ENCODE measurements at places on chromosomes 13 and 19.

DNA sequence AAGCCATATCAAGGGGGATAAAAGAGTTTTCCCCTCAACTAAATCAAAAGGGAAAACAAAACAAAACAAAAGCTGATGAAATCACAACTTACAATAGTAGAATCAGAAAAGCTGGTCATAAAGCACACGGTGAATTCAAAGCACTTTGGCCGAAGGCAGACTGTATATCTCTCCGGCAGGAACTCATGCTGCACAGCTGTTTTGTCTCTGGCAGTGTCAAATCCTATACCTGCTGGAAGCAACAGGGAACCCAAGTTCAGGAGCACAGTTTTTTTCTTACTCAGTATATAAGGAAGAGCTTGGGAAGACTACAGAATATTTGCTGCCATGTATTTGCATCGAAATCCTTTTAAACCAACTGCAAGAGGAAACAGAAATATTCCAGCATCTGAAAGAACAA lies 213.7 kb downstream of the RFC3 start:
- no peak for DNase-seq

GRCh38 chr19:47681388-47681787 lies 31.8 kb upstream of the EHD2 start:
- no peak for DNase-seq

GRCh38 chr19:46155237-46155636 lies 7.2 kb downstream of the IGFL2 start:
- no peak for DNase-seq

- DNase-seq = no peak
These were observed 4.7 kb downstream of the LENG1 start for GRCh38 chr19:54154603-54155345.

DNA sequence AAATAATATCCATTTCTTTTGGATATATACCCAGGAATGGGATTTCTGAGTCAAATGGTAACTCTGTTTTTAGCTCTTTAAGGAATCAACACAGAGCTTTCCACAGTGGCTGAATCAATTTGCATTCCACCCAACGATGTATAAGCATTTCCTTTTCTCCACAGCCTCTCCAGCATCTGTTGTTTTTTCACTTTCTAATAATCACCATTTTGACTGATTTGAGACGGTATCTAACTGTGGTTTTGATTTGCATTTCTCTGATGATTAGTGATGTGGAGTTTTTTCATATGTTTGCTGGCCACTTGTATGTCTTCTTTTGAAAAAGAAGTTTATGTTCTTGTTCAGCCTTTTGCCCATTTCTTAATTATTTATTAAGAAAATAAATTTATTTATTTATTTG lies 352.2 kb upstream of the OBI1 start:
- DNase-seq = no peak

Measured in T-helper 17 cell (primary cell).